Pancreas (tissue), 10 donors: ENCODE measurements at places on chromosomes 11 and 22. TPM values are rescaled to one million over a fixed set of nuclear protein-coding genes. Genes with fewer than 3 reads are reported as not detected.

GRCh38 chr11:128628686-128629085, 41.3 kb upstream of the ETS1 start:
- no peak for DNase-seq

INS gene
- total RNA-seq, result 3,949 TPM

PDE3B gene
- total RNA-seq, result 10.0 TPM

DNA sequence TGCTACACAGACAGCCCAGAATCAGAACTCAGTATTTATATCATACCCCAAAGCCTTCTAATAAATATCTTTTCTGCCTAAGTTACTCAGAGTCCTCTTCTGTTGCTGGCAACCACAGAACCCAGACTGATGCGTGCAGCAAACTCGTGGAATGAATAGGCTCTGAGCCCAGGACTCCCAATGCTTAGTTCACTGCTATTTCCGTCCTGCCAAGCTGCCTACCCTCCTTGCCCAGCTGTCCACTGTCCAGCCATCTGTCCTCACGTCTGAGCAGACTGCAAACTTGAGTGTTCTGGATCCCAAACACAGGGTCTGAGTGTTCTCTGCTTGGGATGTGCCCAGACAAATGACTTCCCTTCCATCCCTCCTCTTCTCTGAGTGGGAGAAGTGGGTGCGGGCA, 19.4 kb downstream of the PTPN5 start:
- no peak for DNase-seq

DNA sequence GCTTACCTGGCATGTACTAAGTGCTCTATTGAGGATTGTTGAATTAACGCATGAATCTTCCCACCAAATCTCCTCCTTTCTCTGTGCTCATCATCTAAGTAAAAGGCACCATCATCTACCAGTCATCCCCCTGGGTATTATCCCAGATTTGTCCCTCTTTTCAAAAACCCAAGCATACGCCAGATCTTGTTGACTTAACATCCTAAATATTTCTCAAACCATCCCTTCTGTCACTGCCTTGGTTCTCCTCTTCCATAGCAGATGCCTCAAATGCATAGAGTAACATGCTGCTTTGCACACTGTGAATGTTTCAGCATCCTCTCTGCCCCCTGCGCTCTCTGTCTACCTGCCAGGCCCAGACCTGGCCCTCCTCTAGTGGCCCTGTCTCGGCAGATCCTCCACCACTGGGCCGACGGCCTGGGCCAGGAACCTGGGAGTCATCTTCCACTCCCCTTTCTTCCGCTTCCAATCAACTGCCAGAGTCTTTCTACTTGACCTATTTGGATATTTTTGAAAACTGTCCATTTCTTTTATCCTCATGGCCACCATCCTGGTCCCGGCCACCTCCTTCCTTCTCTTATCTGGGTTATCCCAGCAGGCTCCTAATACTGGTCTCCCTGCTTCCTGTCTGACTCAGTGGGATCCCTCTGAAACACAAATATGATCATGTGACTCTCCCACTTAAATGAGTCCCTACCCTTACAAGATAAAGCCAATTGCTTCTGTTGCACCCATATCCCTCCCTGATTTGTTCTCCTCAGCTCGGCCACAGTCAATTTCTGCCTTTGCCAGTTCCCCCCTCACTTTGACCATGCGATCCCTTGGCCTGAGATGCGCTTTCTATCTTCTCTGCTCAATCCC, 3.4 kb upstream of the TAB1 start:
- no peak for DNase-seq

DNA sequence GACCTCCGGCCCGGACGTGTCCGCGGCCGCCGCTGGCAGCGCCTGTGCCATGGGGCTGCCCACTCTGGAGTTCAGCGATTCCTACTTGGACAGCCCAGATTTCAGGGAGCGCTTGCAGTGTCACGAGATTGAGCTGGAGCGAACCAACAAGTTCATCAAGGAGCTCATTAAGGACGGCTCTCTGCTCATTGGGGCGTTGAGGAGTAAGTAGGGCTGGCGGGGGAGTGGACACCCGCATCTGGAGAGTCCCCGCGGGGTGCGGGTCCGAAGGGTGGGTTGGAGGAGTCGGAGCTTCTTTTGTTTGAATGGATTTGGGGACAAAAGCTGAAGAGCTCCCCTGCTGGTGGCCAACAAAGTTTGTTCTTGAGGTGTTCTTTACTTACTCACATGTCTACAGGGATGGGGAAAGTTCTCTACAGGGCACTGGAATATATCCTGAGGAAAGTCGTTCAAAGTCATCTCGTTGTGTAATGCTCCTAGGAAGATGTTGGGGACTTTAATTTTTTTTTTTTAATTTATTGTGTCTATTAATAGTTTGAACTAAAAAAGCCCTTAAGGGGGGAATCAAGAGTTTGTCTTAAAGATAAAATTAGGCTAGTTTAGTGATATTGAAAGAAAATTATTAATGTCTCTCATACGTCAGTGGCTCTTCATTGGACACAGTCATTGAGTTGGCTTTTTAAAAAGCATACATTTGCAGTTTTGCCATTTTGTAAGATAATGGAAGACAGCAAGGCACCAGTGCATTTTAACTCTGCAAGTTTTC, 725 bp downstream of the ARHGAP42 start:
- DNase-seq, result no peak

KRTAP5-8 gene
- not detected for total RNA-seq

GRCh38 chr22:32206774-32207758, 2.2 kb upstream of the RFPL2 start:
- DNase-seq, result no peak

PTPN5 gene
- total RNA-seq, result 0.35 TPM

GRCh38 chr11:45726493-45727054, 61.2 kb upstream of the CHST1 start:
- DNase-seq, result no peak

OR8H1 gene
- total RNA-seq, result not detected

GRCh38 chr11:69825037-69825834, 6.0 kb upstream of the FGF3 start:
- DNase-seq, result peak; percentile 43

GRCh38 chr11:72321381-72321996, 77.5 kb upstream of the PHOX2A start:
- no peak for DNase-seq

DNA sequence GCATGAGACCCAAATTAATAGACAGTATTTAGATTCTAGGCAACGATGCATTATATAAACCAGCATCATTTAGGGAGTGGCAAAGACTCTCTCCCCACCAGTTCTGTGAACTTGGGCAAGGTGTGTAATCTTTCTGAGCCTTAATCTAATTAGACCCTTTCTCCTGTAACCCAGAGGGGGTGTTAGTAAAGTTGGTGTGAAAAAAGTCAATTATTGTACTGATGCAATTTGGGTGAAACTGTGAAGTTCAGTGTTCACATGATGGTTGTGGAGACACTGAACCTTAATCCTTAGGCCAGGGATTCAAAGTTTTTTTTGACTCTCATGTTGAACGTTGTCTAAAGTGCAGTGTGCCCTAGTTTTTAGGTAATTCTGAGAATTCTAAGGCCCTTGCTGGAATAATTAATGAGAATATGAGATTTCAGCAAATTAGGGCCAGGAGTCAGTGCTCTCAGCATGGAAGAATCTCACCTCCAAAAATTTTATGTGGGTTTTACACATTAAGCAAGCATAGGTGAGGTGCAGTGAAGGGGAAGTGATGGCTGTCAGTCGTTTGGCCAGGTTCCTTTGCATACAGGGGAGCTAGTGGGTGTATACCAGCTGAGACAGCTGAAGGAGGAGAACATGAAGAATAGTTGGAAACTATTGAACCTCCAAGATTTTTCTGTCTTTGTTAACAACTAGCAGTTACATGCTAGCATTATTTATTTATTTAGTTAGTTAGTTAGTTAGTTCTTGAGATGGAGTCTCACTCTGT, 94.2 kb downstream of the PTPRJ start:
- no peak for DNase-seq

- DNase-seq, result no peak
Observed at GRCh38 chr11:12455938-12456337, 78.6 kb downstream of the PARVA start.

DNA sequence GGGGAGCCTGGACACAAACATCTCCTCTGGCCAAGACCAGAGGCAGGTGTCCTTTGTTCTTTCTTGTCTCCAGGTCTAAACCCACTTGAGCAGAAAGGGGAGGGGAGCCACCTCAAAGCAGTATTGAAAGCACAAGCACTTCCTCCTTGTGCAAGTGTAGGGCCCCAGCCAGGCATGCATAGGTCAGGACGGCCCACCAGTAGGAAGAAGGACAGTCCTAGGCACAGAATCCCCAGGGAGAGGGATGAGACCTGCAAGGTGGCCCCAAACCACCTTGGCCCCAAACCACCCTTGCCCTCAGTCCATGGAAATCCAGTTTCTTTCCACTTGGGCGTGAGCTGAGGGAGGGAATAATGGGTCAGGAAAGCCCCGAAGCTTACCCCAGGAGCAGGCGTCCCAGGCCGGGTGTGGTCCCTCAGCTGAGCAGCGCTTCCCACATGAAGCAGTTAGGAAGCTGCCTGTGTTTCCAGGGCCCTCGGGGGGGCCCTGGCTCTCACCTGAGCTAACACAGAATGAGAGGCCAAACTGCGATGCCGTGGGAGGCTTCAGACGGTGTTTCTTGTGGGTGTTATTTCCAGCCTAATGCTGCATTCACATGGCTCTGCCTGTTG, 20.4 kb upstream of the IGSF9B start:
- no peak for DNase-seq

GRCh38 chr11:125101596-125101995, 9.8 kb downstream of the TMEM218 start:
- no peak for DNase-seq

GRCh38 chr22:40220316-40221054, 42.8 kb downstream of the TNRC6B start:
- no peak for DNase-seq

DNA sequence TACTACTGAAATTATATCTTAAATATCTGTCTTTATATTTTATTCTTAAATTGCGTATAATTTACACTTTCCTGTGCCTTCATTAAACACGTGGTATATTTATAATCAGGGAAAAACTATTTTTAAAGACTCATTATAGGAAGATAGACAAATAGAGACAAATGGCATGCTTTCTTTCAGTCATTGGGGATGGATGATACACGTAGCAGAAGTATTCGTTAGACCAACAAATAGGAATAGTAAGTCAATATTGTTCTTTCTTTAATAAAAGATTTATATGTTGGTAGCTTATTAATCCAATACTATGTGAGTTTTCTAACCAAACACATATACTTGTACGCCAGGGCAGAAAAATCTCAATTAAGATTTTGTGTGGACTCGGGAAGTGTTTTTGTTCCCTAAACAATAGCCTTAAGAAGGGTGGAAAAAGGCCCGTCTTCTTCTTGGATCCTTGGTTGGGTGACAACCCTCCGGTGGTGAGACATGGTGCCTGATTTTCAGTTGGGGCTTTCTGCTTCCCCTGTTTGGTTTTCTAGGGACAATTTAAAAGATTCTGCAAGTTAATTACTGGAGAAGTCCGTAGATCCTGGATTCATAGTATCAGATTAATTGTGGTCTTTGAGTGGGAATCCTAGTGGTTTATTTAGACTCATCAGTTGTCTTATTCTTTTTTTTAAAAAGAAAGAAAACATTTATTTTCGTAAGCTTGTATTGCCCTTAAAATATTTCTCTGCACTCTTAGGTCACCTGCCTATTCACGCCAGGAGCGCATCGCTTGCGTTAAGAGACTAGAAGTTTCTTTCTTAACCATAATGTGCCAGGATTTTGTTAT, 83.5 kb upstream of the WNT7B start:
- DNase-seq, result no peak

- no peak for DNase-seq
Observed at GRCh38 chr11:129163714-129164164, 28.4 kb downstream of the ARHGAP32 start.

GRCh38 chr11:104164028-104164520, at the start of gene PDGFD:
Gene PDGFD (minus strand): TSS chr11:104164147.
- peak; percentile 79 for DNase-seq

MRPL40 gene
- 12.8 TPM for total RNA-seq

GRCh38 chr11:133660202-133660568, 127.9 kb upstream of the OPCML start:
- DNase-seq, result no peak

GRCh38 chr11:15434529-15434928, 319.8 kb downstream of the INSC start:
- DNase-seq, result no peak

DNA sequence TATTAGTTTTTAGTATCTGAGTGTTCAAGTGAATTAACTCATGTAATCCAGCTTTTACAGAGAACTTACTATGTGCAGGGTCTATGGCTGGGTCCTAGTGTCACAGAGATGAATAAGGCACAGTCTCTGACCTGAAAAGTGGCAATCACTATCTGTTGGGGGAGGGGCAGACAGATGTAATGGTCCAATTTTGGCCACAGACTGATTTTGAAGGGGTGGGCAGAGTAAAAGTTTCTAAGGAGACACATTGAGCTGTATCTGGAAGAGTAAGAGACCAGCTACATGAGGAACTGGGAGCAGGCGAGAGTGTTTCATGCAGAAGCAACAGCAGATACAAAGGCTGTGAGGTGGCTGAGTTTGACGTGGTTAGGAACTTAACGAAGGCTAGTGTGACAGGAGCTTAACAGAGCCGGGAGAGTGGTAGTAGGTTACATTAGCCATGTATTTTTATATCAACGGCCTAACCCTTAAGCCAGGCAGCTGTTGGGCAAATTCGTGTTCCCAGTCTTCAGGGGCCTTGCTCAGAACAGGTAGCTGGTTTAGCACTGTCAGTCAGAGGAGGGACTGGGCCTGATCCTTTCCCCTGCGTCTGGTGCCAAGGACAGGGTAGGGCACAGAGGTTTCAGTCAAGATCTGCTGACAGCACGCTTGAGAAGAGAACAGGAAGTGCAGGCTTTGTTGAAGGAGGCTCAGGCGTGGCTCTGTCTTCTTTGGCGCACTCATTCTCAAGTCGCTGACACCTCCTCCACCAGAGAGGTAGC, 1.4 kb upstream of the STIM1 start:
- DNase-seq, result no peak

FAM83F gene
- 18.5 TPM for total RNA-seq

SPI1 gene
- total RNA-seq, result 1.0 TPM

DNAJB7 gene
- total RNA-seq, result not detected

DNA sequence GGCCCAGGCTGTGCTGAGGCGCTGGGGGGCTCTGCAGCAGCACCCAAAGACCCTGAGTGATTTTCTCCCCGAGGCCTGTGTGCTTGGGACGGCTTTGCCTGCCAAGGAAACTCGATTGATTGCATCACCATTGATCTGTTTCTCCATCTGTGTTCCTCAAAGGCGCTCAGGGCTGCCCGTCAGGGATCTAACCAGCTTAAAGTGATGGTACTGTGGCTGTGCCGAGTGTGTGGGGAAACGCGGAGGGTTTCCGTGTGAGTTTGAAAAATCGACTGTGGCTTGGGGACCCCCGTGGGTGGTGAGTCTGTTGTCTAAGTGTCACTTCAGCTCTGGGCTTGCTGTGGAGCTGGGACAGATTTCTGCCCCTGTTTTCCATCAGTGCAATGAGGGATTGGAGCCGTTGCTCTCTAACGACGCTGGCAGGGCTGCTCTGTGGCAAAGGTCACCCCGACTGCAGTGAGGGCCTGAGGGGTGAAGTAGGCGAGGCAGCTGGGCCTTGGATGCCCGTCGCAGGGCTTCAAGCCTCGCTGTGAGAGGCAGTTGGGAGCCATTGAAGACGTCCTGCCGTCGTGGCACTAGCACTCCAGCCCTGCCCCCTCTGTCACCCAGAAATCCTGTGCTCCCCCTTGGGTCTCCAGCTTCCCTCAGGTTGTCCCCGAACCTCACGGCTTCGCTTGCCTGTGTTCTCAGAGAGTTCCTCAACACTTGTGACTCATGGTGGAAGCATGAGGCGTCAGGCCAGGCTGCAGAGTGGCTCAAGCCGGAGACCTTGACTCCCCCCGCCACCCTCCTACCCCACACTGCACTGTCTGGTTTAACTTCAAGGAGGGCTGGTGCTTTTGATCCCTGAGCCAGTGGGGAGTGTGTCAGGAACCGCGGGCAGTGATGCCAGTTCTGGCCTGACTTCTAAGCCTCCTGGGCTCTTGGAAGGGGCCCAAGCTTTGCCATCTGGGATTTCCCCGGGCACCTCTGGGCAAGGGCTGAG, 21.8 kb downstream of the CACNA1I start:
- DNase-seq, result peak; percentile 70
